ENCODE measurements at places on chromosomes 2 and 18. TPM values are rescaled to one million over a fixed set of nuclear protein-coding genes. Genes with fewer than 3 reads are reported as not detected.

The BCL11A gene
- polyA plus RNA-seq, result 33.6 TPM

The ADD2 gene
- 0.46 TPM for polyA plus RNA-seq

The HTR2B gene
- 0.84 TPM for polyA plus RNA-seq

The PPP1R1C gene
- polyA plus RNA-seq, result 9.0 TPM

The IL36B gene
- polyA plus RNA-seq, result 0.11 TPM

The B3GNT7 gene
- 1.8 TPM for polyA plus RNA-seq

The GPR148 gene
- 0.05 TPM for polyA plus RNA-seq

The WDR12 gene
- polyA plus RNA-seq, result 19.8 TPM

The NPAS2 gene
- polyA plus RNA-seq, result 5.4 TPM

The CCNT2 gene
- polyA plus RNA-seq, result 26.1 TPM

The VIL1 gene
- polyA plus RNA-seq, result 0.16 TPM

The TRABD2A gene
- polyA plus RNA-seq, result 13.8 TPM

The ZNF2 gene
- polyA plus RNA-seq, result 2.5 TPM

The GPR75 gene
- 0.50 TPM for polyA plus RNA-seq

The DYSF gene
- 5.8 TPM for polyA plus RNA-seq

The CPLX4 gene
- 0.05 TPM for polyA plus RNA-seq

The PSTPIP2 gene
- polyA plus RNA-seq, result 8.1 TPM

The HEATR5B gene
- 10.4 TPM for polyA plus RNA-seq

The ANKRD62 gene
- not detected for polyA plus RNA-seq

The TTN gene
- 1.1 TPM for polyA plus RNA-seq

The EN1 gene
- polyA plus RNA-seq, result 0.46 TPM

The SEPTIN10 gene
- polyA plus RNA-seq, result 42.4 TPM

The CD8A gene
- polyA plus RNA-seq, result 242 TPM
